DND-41 (cell line): ENCODE measurements at places on chromosomes 6 and 20.

- no peak for DNase-seq
Observed at GRCh38 chr20:54995011-54995410, 519.6 kb downstream of the DOK5 start.

GRCh38 chr6:43263314-43264178 lies 20.3 kb downstream of the TTBK1 start:
- DNase-seq: peak; percentile 70

DNA sequence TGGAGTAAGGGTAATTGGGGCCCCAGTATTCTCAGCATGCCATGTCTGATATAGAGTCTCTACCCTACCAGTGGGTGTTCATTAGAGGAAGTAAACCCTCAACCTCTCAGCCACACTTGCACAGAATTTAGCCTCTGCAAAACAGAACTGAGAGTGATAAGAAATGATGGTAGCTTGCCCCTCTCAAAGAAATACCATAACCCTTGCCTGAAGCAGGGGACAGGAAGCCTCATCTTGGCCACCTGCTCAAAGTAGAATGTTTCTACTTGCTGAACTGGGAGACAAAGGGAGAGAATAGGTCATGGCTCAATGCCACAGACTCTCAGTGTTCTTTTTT lies 33.7 kb downstream of the SPTLC3 start:
- DNase-seq: no peak

DNA sequence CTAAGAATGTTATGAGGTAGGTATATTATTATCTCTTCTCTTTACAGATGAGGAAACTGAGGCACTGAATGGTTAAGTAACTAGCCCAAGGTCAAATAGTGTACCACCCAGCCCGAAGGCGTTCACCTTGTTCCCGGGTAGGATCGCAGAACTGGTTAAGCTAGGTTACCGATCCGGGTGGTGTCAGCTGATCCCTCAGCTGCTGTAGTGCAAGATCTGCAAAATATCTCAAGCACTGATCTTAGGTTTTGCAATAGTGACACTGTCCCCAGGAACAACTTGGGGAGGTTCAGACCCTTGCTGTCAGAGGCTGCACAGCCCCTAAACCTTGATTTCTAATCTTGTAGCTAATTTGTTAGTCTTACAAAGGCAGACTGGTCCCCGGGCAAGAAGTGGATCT lies 28.1 kb downstream of the SLC52A3 start:
- DNase-seq: no peak

DNA sequence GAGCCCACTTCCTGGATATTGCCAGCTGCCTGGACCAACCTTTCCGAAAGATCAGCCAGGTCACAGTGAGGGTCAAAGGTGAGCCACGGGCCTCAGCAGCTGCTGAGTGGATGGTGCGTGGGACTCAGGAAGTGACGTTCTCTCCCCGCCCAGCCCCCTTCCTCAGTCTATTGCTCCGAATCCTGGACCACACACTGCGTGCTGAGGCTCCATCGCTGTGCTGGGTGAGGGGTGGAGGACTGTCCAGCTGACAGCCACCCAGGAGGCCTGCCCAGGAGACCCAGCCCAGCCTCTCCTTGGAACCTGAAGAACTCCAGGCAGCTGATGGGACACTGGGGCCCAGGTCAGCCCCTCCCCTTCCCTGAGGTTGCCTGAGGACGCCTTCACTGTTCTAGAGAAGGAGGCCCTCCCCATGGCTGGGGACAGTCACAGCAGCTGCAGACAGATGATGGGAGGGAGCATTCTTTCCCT lies 94.4 kb upstream of the CD93 start:
- peak; percentile 53 for DNase-seq

- no peak for DNase-seq
Observed at GRCh38 chr20:50762435-50763220, 31.2 kb downstream of the PARD6B start.

DNA sequence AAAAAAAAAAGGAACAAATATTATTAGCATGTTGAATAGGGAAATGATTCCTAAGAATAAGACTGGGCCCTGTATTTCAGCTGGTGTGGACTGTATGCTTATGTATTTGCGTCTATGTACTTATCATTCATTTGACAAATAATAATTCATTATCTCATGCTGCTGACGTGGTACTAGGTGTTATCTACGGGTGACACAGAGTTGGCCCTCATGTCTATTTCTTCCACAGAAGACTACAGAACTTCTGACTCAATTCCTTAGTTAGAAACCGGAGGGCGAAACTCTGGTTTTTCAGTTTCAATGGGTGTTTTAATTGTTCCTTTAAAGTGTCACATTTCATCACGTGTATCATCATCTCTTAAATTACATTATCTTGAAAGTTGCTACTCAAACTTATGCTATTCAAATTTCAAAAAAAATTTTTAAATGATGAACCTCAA lies 305.9 kb downstream of the CLIC5 start:
- no peak for DNase-seq

DNA sequence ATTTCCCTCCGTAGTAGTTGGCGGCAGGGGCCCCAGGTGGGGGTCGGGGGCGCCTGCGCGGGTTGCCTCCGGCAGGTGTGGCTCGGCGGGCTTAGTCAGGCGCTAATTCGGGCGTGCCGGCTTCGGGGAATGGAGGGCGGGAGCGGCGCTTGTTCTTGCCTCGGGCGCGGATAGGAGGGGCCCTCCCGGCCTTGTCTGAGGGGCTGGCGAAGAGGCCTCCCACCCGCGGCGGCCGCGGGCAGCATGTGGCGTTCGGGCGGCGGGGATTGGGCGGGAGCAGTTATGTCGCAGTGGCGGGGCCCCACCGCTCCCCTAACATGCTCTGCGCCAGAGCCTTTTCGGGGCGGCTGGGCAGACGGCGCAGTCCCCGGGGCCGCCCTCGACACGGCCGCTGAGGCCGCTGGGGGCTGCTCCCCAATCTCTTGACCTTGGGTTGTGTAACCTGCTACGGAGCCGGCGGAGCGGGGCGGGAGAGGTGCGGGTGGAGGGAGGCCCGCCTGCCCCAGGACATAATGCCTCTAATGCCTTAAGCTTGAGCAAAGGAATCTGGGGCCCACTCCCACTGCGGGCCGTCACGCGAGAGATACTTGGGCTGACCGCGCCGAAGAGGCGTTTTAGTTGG lies 1.1 kb downstream of the AMD1 start:
- DNase-seq: peak; percentile 73
